ENCODE measurements at places on chromosomes 2 and 18.

DNA sequence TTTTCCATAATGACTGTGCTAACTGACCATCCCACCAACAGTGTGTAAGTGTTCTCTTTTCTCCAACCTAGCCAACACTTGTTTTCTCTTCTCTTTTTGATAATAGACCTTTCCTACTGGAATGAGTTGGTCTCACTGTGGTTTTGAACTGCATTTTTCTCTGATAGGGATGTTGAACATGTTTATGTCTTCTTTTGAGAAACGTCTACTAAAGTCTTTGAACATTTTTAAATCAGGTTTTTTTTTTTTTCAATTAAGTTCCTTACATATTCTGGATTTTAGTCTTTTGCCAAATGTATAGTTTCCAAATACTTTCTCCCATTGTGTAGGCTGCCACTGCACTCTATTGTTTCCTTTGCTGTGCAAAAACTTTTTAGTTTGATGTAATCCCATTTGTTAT lies 405.5 kb upstream of the FIGN start:
- DNase-seq = no peak

GRCh38 chr2:42744545-42745082 lies 19.3 kb downstream of the OXER1 start:
- DNase-seq = no peak

GRCh38 chr18:51193621-51194287 lies 3.7 kb downstream of the MEX3C start:
- DNase-seq = no peak

GRCh38 chr2:67213270-67213670 lies 183.9 kb upstream of the ETAA1 start:
- DNase-seq = no peak

- DNase-seq = no peak
Observed at GRCh38 chr2:45353879-45354278, 257.2 kb downstream of the SRBD1 start.

- DNase-seq = no peak
Observed at GRCh38 chr18:8034674-8035073, 467.6 kb downstream of the PTPRM start.

GRCh38 chr2:225190987-225191386 lies 148.7 kb upstream of the DOCK10 start:
- no peak for DNase-seq

- DNase-seq = no peak
Observed at GRCh38 chr2:67346718-67347407, 50.3 kb upstream of the ETAA1 start.

DNA sequence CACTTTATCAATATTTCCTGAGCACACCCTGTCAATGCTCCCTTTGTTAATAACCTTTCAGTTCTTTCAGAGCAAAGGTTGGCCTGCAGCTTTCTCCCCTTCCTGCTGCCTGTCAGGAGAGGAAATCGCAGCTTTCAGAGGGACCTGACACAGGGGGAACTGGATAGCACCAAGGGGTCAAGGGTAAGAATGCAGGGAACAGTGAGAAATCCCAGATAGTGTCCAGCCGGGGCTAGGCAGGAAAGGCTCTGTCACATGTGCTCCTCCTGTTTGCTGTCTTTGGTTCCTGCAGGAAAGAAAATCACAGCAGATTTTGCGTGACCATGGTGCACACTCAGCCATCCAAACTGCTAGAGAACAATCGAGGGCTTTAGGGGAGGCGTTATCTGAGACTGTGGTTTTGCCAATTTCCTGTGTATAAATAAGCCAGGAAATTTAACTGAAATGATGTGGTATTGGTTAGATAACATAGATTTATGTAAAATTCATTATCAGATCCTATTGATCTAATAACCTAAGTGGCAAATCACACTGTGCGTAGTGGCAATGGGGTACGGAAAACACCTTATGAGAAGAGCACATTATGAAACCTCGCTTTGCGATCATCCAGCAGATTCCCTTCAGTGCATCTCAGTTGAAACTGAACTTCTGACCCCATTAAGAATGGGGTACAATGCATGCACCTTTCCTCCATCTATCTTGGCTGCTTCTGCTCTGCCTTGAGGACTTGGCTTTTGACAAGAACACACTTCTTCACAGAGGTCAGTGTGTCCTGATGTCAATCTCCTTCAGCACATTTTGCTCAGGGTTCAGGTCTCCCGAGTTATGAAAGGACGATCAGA lies 178.0 kb downstream of the ICOS start:
- DNase-seq = no peak

DNA sequence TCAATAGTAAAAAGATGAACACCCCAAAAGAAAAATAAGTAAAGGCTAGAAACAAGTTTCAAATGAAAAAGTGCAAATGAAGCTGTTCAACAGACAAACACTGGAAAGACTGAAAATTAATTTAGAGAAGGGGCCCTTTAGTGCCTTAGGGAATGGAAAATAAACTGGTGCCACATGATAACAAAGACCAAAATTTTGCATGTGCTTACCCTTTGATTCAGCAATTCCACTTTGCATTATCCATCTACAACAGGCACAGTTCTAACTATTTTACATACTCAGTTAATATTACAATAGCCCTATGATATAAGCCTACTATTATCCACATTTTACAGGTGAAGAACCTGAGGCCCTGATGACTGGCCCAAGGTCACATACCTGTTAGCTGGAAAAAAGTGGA lies 183.9 kb downstream of the NBAS start:
- no peak for DNase-seq

- no peak for DNase-seq
Observed at GRCh38 chr18:9519399-9519798, 44.1 kb downstream of the RALBP1 start.

GRCh38 chr18:55665506-55665905 lies 77.5 kb upstream of the TCF4 start:
- DNase-seq = no peak

DNA sequence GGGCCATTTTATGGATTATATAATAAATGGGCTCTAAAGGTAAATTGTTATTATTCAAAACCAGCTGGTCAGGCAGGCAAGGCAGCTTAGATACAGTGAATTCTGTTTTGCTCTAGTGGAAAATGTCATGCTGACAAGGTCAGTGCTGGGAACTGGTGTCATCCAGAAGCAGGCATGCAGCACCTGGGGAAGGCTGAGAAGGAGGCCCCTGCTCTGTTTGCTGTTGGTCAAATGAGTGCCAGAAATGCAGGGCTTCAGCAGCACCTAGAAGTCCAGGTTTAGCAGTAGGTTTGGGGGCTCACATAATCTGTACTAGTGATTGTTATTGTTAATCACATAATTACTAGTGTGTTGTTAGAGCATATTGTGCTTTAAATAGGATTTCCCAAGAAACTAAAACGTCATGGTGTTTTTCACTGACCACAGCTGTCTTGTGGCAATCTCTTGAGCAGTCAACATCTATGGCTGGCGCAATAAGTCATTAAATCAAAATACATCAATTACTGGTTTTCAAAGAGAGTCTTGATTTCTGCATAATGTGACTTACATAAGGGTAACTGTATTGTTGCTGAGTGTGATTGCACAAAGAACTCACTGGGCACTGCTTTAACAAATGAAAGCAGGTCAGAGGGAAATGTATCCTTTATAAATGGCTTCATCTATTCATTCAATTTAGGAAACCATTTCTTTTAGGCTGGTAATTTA lies 99.1 kb downstream of the MYO3B start:
- no peak for DNase-seq

GRCh38 chr18:68861365-68861764 lies 63.5 kb downstream of the CCDC102B start:
- DNase-seq = no peak

- DNase-seq = no peak
Observed at GRCh38 chr2:170922634-170923494, 6.2 kb upstream of the GORASP2 start.

DNA sequence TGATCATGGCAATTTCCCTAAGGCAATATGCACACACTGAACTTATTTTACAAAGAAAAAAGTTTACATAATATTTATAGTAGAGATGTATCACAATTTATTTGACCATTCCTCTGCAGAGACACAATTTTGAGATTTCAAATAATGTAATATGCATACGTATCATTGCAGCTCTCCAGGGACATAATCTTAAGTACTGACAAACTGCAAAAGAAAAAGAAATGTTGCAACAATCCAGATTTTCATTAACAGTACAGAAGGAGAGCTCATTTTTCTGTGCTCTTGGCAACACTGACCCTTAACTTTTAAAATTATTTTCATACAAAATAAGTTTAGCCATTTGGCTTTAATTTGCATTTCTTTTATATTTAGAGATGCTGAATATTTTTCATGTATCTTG lies 710.2 kb upstream of the SLC39A10 start:
- DNase-seq = no peak

DNA sequence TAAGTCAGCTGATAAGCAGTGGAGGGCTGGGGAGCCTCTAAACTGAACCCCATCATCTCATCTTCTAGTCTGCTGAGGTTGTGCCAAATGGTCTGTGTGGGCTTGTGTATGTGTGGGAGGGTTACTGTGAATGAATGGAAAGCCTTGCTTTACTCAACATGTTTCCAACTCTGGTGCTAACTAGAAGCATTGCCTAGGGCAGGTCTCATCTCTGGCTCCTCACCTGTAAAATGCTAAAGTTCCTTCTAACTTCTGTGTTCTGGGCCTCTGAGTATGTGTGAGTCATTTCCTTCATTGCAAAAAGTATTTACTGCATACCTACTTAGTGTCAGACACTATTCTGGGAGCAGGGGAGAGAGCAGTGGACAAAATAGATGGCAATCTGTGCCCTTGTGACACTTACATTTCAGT lies 1.3 kb downstream of the LIPG start:
- DNase-seq = no peak

All from activated naive CD4-positive, alpha-beta T cell (primary cell).